ENCODE measurements at places on chromosomes 2 and 18. TPM values are rescaled to one million over a fixed set of nuclear protein-coding genes. Genes with fewer than 3 reads are reported as not detected.

The GRHL1 gene
- 1.2 TPM for total RNA-seq

The GNAL gene
- total RNA-seq: 5.8 TPM

The ABCG8 gene
- total RNA-seq: not detected

The PTPN4 gene
- total RNA-seq: 14.0 TPM

The RESP18 gene
- not detected for total RNA-seq

The CSRNP3 gene
- total RNA-seq: not detected

The ARID5A gene
- 4.4 TPM for total RNA-seq

The CDH19 gene
- 0.72 TPM for total RNA-seq

The SALL3 gene
- total RNA-seq: not detected

The CYP26B1 gene
- total RNA-seq: 13.4 TPM

The GKN2 gene
- 2.4 TPM for total RNA-seq

The TBR1 gene
- 0.05 TPM for total RNA-seq

The CNDP2 gene
- total RNA-seq: 82.4 TPM

The DOK6 gene
- total RNA-seq: not detected

The IL1R1 gene
- total RNA-seq: 55.7 TPM

The LBX2 gene
- total RNA-seq: 3.2 TPM

The MXD1 gene
- total RNA-seq: 2.5 TPM

The HPCAL1 gene
- 329 TPM for total RNA-seq

The UNC80 gene
- total RNA-seq: not detected

The MC2R gene
- total RNA-seq: not detected

The LHCGR gene
- total RNA-seq: not detected

The ANKRD62 gene
- total RNA-seq: not detected

The IRS1 gene
- total RNA-seq: 15.2 TPM

The CPLX4 gene
- not detected for total RNA-seq

The CEP192 gene
- total RNA-seq: 7.7 TPM

The UGT1A4 gene
- total RNA-seq: not detected

The HOXD11 gene
- total RNA-seq: 6.5 TPM

The IL18RAP gene
- total RNA-seq: 0.25 TPM

The CDCA7 gene
- total RNA-seq: 45.3 TPM

The CARF gene
- 0.72 TPM for total RNA-seq

The CCDC141 gene
- total RNA-seq: not detected

The DSG1 gene
- not detected for total RNA-seq

The SKA1 gene
- 11.3 TPM for total RNA-seq

The TMEM214 gene
- 65.2 TPM for total RNA-seq

The OBSL1 gene
- 18.7 TPM for total RNA-seq

The TRIM43 gene
- total RNA-seq: 0.09 TPM

The LMAN2L gene
- total RNA-seq: 21.2 TPM

The SEPTIN2 gene
- total RNA-seq: 248 TPM

The REG3G gene
- not detected for total RNA-seq

The ST8SIA5 gene
- not detected for total RNA-seq

The GALNT14 gene
- total RNA-seq: 43.5 TPM

The BUB1 gene
- 35.4 TPM for total RNA-seq

The GPC1 gene
- 239 TPM for total RNA-seq

The PLCD4 gene
- 0.80 TPM for total RNA-seq

The SNORC gene
- total RNA-seq: 4.1 TPM

The CCDC85A gene
- 0.31 TPM for total RNA-seq

The PTPRN gene
- total RNA-seq: 1.2 TPM

The CCDC74B gene
- total RNA-seq: 6.4 TPM

The CRIM1 gene
- 174 TPM for total RNA-seq

The VWA3B gene
- not detected for total RNA-seq

The SNTG2 gene
- total RNA-seq: not detected

The ACMSD gene
- total RNA-seq: not detected

The TP53I3 gene
- total RNA-seq: 278 TPM

The VSNL1 gene
- total RNA-seq: not detected

The ERBB4 gene
- total RNA-seq: not detected

The TLX2 gene
- 0.28 TPM for total RNA-seq
